Activated naive CD4-positive, alpha-beta T cell (primary cell): ENCODE measurements at places on chromosomes 7 and 10.

- DNase-seq = no peak
These were observed 131.5 kb upstream of the KIF5B start for GRCh38 chr10:32187686-32188085.

DNA sequence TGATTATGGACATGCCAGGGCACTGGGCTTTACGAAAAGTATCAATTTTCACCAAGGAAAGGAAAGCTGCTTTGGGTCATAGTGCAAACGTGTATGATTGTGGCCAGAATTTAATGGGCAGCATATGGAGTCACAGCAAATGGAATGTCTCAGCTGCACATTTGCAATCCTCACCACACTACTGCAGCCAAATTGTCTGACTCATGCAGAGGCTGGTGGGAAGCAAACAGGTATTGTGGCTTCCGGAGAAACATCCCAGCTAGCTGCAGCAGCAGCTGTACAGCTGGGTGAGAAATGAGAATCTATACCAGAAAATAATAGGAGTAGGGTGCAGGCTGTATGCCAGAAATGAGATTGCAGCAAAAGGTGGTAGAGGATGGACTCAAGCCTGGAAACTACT lies 374.7 kb upstream of the VWC2 start:
- no peak for DNase-seq

GRCh38 chr10:116133634-116134033 lies 139.4 kb downstream of the GFRA1 start:
- no peak for DNase-seq

DNA sequence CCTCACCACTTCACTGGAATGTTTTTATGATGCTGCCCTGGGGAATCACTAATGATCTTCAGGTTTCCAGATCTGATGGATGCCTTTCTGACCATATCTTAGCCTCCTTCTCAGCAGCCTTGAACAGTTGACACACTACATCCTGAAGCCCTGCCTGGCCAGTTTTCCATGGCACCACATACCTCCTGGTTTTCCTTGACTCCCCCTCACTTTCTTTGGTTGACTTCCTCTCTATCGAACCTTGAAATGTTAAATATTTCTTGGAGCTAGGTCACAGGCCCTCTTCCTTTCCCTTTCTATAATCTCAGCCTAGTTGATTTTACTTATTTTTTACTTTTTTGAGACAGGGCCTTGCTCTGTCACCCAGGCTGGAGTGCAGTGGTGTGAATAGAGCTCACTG lies 108.8 kb upstream of the CDK1 start:
- DNase-seq = no peak

DNA sequence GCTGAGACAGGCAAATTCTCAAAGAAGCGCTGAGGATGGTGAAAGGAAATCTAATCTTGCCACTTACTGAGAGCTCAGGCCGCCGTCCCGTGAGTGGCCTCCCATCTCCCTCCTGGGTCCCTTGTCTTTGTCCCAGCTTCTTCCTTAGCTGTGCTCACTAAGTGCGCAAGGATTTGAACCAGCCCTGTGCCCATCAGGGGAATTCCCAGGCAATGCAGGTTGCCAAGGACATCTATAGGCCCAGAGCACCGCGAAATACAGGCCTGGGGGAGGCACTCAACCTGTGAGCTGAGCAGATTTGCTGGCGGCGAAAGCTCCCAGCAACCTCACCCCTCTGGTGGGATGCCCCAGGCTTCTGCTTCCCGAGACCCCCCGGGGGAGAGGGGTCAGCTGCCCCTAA lies 64.8 kb downstream of the OAT start:
- no peak for DNase-seq

DNA sequence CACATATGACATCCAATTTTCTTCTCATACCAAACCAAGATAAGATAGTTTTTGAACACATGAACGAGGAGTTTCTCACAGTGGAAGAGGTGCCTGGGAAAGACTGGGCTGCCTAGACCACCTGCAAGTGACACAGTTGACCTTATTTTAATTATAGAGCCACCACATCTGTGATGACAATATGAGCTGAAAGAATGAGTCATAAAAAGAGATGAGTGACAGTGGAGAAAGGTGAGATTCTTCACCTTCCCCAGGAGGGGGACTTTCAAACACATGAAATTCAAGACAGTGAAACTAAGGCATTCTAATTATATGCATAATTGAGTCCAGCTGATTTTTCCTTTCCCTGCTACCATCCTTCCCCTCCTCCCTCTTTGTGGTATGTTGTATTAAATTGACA lies 475.5 kb downstream of the NXPH1 start:
- DNase-seq = no peak

GRCh38 chr7:25804154-25804553 lies 347.8 kb upstream of the NFE2L3 start:
- no peak for DNase-seq

DNA sequence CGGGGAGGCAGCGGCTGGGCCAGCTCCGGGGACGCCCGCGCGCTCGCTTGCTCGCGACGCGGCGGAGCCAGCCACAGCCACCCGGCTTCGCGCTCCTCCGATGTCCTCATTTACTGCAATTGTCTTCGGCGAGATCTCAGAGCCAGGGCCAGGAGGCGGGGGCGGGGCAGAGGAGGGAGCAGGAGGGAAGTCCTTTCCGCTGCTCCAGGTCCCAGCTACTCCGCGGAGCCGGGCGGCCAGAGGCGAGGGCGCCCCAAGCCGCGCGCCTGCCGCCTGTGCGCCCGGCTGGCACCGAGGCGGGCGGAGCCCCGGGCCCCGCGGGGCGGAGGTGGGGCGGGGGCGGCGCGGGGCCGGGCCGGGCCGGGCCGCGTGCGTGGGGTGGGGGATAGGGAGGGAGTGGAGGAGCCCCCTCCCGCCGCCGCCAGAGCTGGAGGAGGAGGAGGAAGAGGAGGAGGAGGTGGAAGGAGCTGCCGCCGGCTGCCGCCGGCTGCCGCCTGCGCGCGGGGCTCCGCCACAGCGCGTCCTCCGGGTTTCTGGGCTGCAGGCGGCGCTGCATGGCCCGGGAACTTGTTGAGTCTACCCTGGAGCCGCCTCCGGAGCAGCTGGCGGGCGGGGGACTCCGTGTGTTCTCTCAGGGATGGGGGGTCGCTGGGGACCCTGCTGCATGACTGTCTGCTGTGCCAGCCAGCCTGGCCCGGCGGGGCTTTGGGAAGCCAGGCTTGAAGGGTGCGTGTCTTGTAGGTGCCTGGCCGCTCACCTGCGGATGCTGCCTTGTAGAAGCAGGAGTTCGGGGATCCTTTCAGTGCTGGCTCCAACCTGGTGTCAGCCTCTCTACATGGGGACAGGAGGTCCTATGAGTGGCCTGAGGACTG lies at the start of gene INSYN2A:
Gene INSYN2A (minus strand): TSS at position 310 of the 872 bp plus-strand sequence. CDS start 20,196 bp downstream, outside the sequence.
- DNase-seq = no peak
